ENCODE measurements at places on chromosomes 7 and 10. TPM values are rescaled to one million over a fixed set of nuclear protein-coding genes. Genes with fewer than 3 reads are reported as not detected.

Gene RPEL1
- not detected for total RNA-seq

Gene OR13A1
- total RNA-seq: not detected

Gene UBE2H
- 89.3 TPM for total RNA-seq

Gene AFAP1L2
- total RNA-seq: 3.8 TPM

Gene AGR2
- not detected for total RNA-seq

Measured in subcutaneous adipose tissue (tissue), 4 donors.